ENCODE measurements at places on chromosomes 12 and 14.
A peak's percentile ranks its signal among the peaks of the same experiment; 100 is the strongest.

DNA sequence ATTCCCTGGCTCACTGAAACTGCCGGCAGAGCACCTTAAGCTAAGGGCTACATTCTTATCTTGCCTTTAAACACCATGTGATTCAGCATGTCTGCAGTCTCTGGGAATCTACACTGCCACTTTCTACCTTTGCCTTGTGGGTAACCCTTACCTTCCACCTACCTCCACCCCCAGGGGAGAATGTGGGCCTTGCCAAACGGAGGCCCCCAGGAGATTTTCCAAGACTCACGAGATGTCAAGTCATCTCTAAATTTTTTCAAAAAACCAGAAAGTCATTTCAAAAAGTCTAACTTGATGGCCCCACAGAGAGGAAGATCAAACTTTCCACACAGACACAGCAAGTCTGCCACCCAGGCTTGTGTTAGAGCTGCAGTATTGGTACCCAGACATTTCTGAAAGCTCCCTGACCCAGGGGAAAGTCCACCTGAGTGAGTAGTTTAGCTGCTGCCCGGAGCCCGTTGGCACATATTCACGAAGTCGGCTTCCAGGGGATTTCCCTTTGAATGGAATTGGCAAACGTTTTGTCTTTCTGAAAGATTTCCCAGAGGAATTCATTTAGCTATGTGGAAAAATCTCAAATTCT is 4.7 kb upstream of the PSMA6 start:
- peak; percentile 41 for DNase-seq

- no peak for DNase-seq
These were observed 163.5 kb upstream of the NEDD1 start for GRCh38 chr12:96743606-96744005.

DNA sequence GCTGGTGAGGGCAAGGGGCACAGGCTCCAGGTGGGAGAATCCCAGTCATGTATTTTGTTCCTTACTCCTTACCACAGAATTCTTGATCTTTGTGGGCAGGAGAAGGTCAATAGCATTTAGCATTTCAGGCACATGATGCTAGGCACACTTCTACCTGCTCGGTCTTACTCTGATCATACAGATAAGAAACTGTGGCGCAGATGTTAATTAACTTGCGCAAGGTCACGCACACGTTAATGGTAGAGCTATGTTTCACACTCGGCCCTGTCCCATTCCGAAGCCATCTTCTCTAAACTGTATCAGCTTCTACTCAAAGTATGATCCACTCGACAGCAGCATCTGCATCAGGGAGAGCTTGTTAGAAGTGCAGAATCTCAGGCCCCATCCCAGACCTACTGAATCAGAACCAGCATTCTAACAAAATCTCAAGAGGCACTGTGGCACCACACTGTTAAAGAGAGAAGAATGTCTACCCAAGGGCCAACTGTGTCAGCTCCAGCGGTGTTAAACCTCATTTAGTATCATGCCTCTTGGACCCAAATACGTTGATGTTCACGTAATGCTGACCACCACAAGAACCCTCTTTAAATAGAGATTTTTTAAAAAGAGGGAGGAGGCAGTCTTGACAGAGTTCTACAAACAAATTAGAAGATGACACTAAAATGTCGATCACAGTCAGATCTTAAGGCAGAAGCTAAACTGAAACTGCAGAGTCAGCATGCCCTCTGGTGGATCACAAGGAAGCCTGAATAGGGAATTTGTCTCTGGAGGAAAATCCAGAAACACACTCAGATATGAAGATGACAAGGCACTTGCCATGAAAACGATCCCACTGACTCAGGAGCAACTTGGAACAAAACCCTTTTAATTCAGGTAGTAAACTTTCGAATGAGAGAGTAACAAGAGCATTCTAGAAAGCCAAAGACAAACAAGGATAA is 7.3 kb downstream of the STXBP6 start:
- no peak for DNase-seq

DNA sequence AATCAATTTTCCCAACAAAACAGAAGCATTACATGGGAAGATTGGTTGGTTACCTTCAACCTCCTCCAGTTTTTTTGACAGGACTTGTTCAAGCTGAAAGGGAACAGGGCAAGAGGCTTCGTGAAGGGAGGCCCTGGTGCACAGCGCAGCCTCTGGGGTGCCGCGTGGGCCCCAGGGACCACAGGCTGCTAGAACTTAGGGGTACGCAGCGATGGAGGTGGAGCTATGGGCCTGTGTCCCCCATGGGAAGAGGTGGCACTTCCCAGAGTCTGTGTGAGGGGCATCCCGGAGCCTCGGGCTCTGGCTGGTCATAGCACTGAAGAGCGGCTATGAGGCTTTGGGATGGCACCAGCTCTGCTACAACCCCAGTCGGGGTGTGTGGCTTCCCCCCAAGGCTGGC is 22.1 kb upstream of the BTBD6 start:
- DNase-seq, result no peak

GRCh38 chr12:115640929-115641328 is 636.6 kb downstream of the MED13L start:
- no peak for DNase-seq

GRCh38 chr12:113647048-113647447 is 175.4 kb upstream of the LHX5 start:
- no peak for DNase-seq

- no peak for DNase-seq
These were observed 153.5 kb upstream of the HMGA2 start for GRCh38 chr12:65670775-65671174.

DNA sequence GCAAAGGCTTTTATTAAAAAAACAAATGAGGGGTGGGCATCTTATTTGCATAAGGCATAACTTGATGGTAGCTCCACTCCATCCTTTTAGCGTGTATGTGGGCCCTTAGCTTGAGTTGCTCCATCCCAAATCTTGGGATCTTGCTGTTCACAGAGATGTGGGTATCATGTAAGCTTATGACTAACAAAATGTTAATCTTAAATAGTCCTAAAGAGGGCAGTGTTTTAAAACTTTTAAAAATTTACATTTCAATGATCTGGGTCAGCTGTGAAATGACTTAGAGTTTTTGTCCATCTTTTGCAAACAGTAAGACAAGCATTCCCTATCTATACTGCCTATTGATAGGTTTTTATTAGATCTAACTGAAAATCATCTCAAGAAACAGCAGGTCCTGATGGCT is 86.0 kb downstream of the SLCO1A2 start:
- DNase-seq, result no peak

Data from stimulated activated CD4-positive, alpha-beta T cell treated with anti-CD3 and anti-CD28 coated beads, TNF-alpha, amount 100 ng/mL, for 24 hours (primary cell).